Caudate nucleus (tissue), 63 donors: ENCODE measurements at places on chromosomes 6 and 20.
A peak's percentile ranks its signal among the peaks of the same experiment; 100 is the strongest.

- DNase-seq: no peak
Measured at GRCh38 chr6:129607581-129608186, 102.3 kb downstream of the ARHGAP18 start.

- no peak for DNase-seq
Measured at GRCh38 chr20:63695424-63696305, 787 bp upstream of the TNFRSF6B start.

DNA sequence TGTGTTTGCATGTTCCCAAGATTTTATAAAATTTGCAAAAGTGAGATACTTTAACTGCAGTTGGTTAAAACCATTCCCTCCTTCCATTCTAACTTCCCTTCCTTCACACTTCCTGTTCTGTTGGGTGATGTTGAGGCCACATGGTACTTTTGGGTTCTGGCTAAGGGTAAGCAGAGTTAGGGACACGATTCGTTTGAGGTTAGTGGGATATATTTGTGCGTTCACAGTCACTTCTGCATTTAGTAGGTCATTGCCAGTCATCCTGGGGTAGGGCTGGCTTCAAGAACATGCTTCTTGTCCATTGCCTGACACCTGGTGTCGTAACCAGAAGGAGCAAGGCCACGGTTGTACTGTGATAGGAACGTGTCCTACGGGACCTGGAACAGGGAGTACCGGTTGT lies 340.1 kb downstream of the ZFAND3 start:
- DNase-seq: no peak

- DNase-seq: no peak
Measured at GRCh38 chr20:53879048-53879684, 191.2 kb downstream of the BCAS1 start.

DNA sequence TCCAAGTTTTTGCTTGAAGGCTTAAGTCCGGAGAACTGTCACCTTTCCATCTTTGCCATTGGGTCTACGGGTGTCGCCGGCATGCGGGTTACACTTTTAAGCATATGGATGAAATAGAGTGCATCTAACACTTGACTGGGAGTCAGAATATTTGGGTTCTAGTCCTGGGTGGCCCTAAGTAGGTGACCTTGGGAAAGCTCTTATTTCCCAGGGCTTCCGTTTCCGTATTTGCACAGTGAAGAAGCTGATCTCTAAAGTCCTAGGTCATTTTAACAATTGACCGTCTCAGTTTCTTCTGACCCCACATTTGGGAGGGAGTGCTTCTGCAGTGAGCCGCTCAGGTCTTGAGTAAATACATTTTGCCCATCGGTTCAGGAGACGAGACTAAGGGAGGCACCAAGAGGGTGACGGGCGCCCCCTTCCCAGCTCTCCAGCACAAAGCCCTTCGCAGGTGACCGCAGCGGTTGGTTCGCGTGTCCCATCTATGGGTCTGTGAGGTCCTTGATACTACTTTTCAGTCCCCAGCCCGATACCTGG lies 651 bp upstream of the BLTP3A start:
- DNase-seq: no peak

DNA sequence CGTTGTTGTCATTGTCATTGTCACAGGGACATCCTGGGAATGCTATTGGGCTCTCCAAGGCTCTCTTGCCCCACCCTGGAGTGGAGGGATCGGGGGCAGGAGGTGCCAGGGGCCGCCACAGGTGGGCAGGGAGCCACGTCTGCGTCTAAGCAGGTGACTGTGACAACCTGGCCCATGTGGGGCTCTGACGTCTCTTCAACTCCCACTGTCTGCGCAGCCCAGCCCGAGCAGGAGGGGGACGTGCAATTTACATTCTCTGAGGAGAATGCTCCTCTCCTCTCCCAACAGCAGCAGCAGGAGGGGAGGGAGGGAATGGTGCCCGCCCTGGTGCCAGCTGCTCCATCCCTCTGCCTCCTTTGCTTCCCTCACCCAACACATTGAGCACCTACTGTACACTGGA lies 50.1 kb downstream of the GRM4 start:
- peak; percentile 20 for DNase-seq

- DNase-seq: no peak
Measured at GRCh38 chr6:134840086-134840867, 109.6 kb downstream of the ALDH8A1 start.

DNA sequence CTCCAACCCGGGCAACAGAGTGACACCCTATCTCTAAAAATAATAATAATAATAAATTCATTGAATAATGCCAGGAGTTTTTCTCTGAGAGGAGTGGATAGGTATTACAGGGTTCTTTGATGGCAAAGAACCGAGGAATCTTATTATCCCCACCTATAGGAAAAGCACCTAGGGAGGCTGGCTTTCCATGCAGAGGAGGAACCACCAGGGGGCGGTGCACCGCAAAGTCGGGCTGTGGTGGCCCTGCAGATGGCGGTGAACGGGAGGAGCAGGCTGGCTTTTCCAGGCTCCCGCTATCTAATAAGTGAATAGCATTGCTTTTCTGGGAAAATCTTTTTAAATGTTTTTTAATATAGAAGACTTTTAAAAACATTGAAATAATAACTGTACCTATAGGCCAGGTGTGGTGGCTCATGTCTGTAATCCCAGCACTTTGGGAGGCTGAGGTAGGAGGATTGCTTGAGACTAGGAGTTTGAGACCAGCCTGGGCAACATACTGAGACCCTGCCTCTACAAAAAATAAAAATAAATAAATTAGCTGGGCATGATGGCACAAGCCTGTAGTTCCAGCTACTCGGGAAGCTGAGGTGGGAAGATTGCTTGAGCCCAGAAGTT lies 864.2 kb downstream of the KIF16B start:
- no peak for DNase-seq

DNA sequence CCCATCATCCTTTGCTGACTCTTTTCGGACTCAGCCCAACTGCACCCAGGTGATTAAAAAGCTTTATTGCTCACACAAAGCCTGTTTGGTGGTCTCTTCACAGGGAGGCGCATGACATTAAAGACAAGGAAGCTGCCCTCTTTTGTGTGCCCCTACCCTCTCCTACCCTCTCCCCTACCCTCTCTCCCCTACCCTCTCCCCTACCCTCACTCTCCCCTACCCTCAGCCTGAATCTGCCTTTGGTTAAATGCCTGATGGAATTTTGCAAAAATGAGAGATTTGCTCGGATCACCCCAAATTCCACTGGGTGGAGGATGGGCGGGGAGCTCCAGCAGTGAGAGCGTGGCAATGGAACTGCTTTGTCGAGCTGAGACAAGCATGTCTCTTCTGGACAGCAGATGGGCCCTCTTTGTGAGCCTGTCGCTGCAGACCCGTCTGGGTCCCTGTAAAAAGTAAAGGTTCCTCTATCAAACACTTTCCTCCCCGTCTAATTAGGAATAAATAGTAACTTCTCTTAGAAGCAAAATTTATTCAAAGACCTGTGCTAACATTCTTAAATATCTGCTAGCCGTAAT lies 76.4 kb upstream of the MLN start:
- no peak for DNase-seq

DNA sequence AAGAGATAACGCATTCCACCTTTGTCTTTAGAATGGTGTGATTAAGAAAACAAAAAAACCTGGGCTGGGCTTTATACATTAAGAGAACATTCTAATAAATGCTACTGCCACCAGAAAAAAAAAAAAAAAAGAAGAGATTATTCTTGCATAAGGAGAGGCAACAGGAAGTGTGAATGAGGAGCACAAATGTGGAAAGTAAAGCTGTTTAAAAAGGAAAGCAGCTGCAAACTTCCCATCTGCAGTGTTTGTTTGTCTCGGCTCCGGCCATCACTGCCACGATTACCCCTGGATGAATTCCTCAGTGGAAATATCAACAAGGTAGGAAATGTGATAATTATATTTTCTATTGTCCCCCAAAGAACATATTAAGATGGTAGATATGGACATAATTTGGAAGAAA lies 223.9 kb downstream of the PHF3 start:
- no peak for DNase-seq

DNA sequence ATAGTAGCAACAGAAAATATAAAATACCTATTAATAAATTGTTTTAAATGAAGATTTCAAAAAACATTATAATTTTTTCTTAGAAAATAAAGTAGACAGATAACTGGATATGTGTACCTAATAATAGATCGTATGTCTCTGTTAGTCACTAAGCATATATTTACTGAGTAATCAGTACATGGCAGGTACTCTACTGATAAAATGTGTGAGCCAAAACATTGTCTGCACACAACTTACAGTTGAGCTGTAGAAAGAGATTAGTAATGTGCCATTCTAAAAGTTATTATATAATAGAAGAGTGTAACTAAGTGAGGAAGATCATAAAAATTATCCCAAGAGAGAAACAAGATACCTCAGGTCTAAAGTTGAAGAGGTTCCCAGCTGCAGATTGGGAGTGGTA lies 929.9 kb upstream of the EPHA7 start:
- DNase-seq: no peak

GRCh38 chr6:26170181-26170580 lies 83.0 kb downstream of the HFE start:
- no peak for DNase-seq

GRCh38 chr6:169997930-169998218 lies 246.5 kb downstream of the ERMARD start:
- DNase-seq: no peak
